A375 (cell line): ENCODE measurements at places on chromosomes 7 and 10. TPM values are rescaled to one million over a fixed set of nuclear protein-coding genes. Genes with fewer than 3 reads are reported as not detected.

Gene GIMAP7
- total RNA-seq, result not detected in 2 replicates

Gene GPNMB
- total RNA-seq, result 25.9 and 26.3 TPM in 2 replicates

Gene CFAP46
- total RNA-seq, result not detected in 2 replicates

Gene FAM180A
- total RNA-seq, result not detected in 2 replicates

Gene SH3PXD2A
- total RNA-seq, result 33.9 and 34.7 TPM in 2 replicates

Gene LIPJ
- not detected in 2 replicates for total RNA-seq

Gene MMP21
- 0.19 TPM in 1 of 2 replicates, not detected in the other for total RNA-seq

Gene ARHGEF35
- total RNA-seq, result 0.03 TPM in 1 of 2 replicates, not detected in the other

Gene ABHD11
- total RNA-seq, result 35.9 and 42.6 TPM in 2 replicates

Gene TMEM196
- not detected in 2 replicates for total RNA-seq

Gene SPDYE5
- 0.11 TPM in 1 of 2 replicates, not detected in the other for total RNA-seq

Gene TSPAN13
- total RNA-seq, result 24.3 and 28.1 TPM in 2 replicates

Gene RBP3
- total RNA-seq, result not detected in 2 replicates

Gene PTPRN2
- 0.34 TPM in 1 of 2 replicates, not detected in the other for total RNA-seq

Gene WDR37
- total RNA-seq, result 8.5 and 10.6 TPM in 2 replicates

Gene SFXN2
- 7.7 and 13.6 TPM in 2 replicates for total RNA-seq

Gene TMEM140
- total RNA-seq, result 1.8 and 2.9 TPM in 2 replicates
